ENCODE measurements at places on chromosomes 12 and 14.

DNA sequence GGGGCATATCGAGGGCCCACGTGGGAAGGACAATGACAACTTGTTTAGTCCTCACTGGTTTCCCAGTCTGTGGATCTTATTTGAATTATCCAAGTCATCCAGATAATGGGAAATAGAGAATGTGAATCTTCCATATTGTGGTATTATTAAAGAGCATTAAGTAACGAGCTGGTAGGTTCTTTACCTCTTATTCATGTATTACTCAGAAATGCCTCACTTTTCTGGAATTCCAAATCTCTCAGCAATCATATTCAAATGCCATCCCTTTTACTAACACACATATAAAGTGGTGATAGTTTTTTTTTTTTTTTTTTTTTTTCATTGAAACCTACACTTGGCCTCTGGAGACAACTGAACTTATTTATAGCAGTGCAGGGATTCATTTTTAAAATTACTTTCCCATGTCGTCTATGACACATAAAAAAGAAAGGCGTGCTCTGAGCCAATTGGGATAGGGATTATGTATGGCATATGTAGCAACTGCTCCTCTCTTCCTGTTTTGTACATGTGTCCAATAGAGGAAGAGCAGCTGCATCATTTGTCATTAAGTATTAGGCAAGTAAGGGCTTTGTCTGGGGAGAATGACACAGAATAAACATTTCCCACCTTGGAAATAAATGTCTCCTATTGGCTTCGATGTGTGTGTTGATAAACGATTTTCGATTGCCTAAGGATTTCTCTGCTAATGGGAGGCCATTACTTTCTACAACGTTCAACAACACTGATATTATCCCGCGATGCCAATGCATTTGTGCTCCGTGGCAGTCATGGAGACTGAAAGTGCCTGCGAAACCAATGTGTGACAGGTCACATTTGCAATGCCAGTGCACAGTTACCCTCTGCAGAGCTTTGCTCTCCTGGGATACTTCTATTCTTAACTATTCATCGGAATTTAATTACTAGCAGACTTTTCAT, 78.6 kb upstream of the IFNG-AS1 start:
- peak; percentile 12 for DNase-seq

DNA sequence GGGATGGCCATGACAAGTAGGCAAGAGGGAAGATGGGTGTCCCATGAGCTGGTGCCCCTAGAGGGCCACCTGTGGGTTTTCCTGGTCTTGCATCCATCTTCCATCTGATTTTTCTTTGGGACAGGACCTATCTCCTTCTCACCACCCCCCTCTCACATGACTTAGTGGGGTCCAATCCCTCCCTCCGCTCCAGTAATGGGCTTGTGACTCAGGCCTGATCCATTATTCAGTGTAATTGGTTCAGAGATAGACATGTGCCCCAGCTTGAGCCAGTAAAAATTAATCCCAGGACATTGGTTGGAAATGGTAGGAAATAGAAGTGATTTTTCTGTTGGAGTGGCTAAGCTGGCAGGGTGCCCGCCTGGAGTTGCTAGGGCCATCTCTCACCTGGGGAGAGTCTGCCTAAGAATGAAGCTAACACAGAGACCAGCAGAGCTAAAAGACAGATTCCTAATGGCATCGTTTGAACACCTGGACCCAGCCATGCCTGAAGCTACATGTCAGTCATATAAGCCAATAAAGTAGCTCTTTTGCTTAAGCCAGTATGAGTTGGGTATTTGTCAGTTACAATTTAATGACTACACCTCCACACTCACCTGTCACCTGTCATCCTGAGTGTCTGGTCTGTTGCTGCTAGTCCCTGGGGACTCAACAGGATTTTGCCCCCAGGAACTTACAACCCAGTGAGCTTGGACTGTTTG, 14.7 kb downstream of the RASAL1 start:
- no peak for DNase-seq

GRCh38 chr12:131642101-131642540, 68.8 kb upstream of the SFSWAP start:
- DNase-seq, result no peak

DNA sequence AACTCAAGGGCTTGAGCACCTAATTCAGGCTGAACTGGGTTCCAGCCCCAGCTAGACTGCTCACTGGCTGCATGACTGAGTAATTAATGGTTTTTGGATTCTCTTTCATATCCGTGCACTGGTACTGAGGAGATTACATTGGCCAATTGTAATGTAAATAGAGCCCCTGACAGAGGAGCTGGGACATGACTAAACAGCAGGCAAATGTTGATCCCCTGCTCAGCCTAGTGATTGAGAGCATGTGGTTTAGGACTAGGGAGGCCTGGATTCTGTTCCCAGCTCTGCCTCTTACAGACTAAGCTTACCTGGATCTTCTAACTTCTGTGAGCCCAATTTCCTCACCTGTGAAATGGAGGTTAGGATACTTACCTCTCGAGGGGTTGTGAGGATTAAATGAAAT, 204.3 kb downstream of the ESR2 start:
- DNase-seq, result no peak

- DNase-seq, result no peak
Observed at GRCh38 chr12:49019443-49020324, 1.1 kb upstream of the PRKAG1 start.

GRCh38 chr14:101088395-101088667, 184.8 kb upstream of the RTL1 start:
- DNase-seq, result no peak

GRCh38 chr14:36506732-36507614, 13.1 kb downstream of the NKX2-1 start:
- peak; percentile 19 for DNase-seq

GRCh38 chr14:91568626-91569025, 58.5 kb upstream of the PPP4R3A start:
- no peak for DNase-seq

- DNase-seq, result no peak
Observed at GRCh38 chr12:45105996-45106395, 55.1 kb upstream of the DBX2 start.

GRCh38 chr14:21057803-21058675, at the start of gene RNASE8:
TSS of gene RNASE8 (plus strand) at chr14:21057822. CDS start at chr14:21057893, 71 bp downstream.
- DNase-seq, result no peak

DNA sequence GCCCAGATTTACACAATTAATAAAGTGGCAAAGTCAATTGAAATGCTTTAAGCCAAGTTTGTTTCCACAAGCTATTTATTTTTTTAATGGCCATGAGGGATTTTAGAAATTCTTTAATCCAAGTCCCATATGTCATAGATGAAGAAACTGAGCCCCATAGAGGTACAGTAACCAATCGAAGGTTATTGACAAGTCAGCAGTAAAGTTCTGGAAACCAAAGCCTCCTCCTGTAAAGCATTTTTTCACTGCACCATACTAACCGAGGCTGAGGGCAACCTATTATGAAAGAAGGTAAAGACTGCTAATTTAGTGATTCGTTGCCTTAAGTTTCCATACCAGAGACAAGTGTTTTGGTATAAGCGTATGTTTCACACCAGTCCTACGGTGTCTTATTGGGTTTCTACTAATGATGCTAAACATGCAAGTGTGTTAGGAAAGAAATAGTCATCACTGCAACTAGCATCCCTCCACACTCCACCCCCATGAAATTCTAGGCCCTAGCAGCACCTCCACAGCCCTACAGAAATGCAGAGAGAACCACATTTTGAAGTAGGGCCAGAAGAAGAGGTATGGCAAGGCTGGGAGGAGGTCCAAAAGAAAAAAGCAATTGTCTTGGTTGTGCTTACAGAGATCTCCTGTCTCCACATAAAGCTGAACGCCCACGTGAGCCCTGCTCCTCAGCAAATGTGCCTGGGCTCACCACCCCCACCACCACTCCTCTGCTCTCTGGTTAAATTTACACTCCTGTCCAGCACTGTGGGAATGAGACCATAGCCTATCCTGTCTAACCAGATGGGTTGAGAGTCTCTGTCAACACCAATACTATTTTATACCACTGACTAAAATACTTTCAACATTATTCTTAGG, 271.1 kb upstream of the G2E3 start:
- DNase-seq, result no peak

GRCh38 chr14:74507085-74507484, 13.5 kb downstream of the ISCA2 start:
- no peak for DNase-seq

DNA sequence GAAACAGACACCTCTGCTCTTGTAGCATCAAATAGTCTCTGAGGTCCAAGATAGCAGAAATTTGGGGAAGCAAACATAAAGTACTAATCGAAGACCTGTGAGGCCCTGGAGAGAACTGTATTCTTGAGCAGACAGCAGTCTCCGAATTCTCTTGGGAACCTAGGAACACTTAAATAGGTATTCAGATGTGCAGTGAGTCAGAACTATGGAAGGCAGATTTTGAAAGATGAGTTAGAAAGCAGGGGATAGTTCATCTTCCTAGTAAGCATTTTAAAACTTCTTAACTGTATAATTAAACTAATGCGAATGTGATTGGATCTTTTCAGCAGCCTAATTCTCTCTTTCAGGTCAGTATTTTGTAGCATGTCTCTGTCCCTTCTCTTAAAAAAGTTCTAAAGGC, 30.6 kb downstream of the NAA30 start:
- no peak for DNase-seq

GRCh38 chr12:6766651-6767349, 637 bp downstream of the PTMS start:
- peak; percentile 82 for DNase-seq

GRCh38 chr12:11969437-11970154, 101.1 kb upstream of the BCL2L14 start:
- DNase-seq, result no peak

DNA sequence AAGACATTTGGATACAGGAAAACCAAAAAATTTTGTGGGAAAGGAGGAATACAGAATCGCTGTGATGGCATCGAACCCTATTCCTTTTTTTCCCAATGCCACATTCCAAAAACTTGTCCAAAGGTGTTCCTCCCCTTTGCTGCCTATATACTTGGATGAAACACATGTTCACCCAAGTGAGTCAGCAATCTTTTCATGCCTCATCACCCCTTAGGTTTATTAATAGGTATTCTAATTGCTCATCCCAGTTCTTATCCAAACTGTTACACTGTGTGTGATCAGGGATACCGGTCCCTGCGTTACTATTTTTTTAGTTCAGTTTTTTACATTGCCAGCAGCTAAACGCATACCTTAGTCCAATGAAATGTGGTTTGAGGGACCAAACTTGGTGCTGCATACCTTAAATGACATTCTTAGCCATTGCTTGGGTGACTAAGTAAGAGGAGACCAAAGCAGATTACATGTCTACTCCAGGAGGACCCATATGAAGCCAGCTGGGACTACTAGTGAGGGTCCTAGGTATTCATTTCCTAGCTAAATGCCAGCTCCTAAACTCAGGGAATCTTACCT, 20.6 kb upstream of the ST8SIA1 start:
- no peak for DNase-seq

DNA sequence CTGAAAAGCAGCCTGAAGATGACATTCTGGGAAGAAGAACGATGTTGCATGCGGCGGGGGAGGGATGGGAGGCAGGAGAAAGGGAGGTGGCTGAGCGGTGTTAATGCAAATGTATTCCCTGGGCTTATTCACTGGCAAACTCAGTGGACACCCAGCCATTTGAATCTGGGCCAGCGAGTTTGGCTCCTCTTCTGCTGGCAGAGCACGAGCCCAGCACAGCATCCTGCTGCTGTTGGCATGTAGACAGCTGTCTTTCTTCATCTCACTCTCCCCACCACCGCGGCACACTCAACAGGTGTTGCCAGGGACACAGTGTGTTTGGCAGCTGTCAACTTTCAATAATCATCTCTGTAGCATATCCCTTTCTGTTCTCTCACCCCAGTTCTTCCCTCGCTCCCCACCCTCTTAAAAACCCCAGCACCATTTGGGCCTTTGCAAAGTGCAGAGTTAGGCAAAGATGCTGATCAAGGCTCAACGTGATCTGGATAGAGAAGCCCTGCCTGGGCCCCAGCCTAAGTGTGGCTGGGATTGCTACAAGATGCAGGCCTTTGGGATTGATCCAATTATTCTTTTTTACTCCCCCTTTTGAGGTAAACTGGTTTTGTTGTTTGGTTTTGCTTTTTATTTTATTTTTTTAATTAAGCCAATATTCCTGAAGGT, 131.9 kb downstream of the EXOC5 start:
- peak; percentile 22 for DNase-seq

GRCh38 chr14:33782923-33783322, 168.0 kb downstream of the EGLN3 start:
- DNase-seq, result no peak

DNA sequence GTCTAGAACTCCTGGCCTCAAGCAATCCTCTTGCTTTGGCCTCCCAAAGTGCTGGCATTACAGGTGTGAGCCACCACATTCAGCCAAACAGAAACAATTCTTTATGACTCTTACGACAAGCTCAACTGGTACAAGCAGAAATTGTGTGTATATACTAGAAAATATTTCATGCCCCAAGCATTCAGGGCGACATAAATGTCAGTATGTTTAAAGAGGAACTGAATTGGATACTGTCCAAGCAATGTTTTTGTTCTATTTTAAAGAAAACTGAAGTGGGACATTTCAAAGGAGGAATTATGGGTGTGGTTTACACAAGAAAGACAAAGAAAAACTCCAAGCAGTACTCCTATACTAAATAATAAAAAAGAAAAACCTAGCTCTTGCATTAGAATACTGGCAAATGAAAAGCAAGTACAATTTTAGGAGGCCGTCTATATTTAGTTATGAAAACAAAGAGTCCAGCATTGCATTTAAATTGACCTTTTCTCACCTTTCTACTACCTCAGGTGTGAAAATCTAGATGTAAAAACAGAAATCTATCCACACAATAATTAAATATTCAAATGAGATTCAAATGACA, 48.9 kb downstream of the PPP1R12A start:
- peak; percentile 39 for DNase-seq

GRCh38 chr12:6532051-6532926, 2.0 kb upstream of the GAPDH start:
- DNase-seq, result peak; percentile 68

GRCh38 chr12:14833336-14833735, 10.0 kb downstream of the ART4 start:
- no peak for DNase-seq

- peak; percentile 36 for DNase-seq
Observed at GRCh38 chr14:99684410-99684934, 374 bp downstream of the CYP46A1 start.

- DNase-seq, result no peak
Observed at GRCh38 chr14:100333827-100334226, 10.7 kb downstream of the SLC25A47 start.

GRCh38 chr12:78095623-78096022, 264.9 kb downstream of the NAV3 start:
- DNase-seq, result no peak

- no peak for DNase-seq
Observed at GRCh38 chr14:104263675-104264358, 125.4 kb downstream of the KIF26A start.
